Stimulated activated CD4-positive, alpha-beta T cell treated with anti-CD3 and anti-CD28 coated beads, TNF-alpha, amount 100 ng/mL, for 4 hours (primary cell): ENCODE measurements at places on chromosomes 11 and 22.

- no peak for DNase-seq
Measured at GRCh38 chr11:27470826-27471588, 1.6 kb downstream of the LGR4 start.

- no peak for DNase-seq
Measured at GRCh38 chr11:9982796-9983579, 311.0 kb downstream of the SBF2 start.

DNA sequence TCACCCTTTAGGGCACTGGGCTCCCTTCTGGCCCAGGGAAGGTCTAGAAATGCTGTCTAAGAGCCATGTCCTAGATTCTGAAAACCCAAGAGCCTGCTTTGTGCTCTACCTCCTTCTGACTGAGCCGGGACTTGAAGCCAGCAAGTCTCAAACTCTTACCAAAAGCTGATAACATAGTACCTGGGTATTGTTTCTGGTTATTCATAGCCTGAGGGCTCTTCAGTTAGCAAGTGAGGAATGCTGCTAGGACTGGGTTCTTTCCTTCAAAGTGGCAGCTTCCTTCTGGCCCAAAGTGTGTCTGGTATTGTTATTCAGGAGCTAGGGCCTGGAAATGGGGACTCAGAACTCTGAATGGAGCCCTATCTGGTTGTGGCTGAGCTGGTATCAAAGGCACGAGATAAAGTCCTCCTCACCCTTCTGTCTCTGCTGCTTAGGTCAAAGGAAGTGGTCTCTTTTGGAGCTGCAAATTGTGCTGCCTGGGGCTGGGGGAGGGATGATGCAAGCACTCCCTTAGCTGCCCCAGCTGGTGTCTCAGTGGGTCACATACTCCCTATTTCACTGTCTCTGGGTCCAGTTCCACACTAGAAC is 696.0 kb upstream of the CCDC179 start:
- DNase-seq, result no peak

- DNase-seq, result no peak
Measured at GRCh38 chr22:46052331-46052771, 75.4 kb upstream of the WNT7B start.

DNA sequence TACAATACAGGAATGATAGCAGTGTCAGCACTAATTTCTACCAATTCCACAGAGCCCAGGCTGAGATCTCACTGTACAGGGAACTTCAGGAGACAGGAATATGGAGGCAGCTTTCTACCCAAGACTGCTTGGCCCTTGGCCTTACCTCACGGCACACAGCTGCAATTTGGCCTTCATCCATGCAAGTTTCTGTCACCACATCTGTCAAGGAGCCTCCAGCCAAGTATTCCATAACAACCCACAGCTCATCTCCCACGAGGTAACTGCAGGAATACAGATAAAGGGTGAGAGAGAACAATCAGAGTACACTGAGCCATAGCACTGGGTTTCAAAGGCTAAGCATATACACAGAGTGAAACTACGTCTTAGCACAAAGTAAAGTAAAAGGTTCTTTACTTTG is 39.0 kb upstream of the GDPD4 start:
- DNase-seq, result no peak

DNA sequence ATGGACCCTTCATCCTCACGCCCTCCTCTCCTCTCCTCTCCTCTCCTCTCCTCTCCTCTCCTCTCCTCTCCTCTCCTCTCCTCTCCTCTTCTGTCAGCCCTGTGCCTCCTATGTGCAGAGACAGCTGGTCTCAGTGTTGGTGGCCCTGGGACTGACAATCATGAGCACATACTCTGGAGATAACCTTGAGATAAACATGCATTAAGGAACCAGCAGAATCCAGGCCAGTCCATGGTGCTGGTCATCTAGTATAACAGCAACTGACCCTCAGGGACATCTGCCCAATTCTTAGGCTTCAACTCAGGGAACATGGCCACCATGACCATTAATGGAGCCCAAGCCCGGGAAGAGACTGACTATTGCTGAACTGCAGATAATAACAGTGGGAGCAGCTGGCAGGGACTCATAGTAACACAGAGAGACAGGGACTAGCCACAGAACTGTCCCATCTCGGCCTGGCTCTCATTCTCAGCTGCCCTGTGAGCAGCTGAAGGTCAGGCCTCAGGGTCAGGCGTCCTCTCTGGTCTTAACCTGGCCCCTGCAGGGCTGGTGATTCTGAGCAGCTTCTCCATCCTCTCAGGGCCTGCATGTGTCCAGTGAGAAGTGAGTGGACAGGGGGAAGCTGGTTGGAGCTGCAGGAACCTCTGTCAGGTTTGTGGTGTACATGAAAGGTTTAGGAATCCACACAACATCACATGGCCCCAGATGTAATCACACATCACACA is 45.4 kb downstream of the GGTLC2 start:
- DNase-seq, result no peak

- DNase-seq, result peak; percentile 58
Measured at GRCh38 chr11:63999349-64000025, 13.2 kb downstream of the OTUB1 start.

DNA sequence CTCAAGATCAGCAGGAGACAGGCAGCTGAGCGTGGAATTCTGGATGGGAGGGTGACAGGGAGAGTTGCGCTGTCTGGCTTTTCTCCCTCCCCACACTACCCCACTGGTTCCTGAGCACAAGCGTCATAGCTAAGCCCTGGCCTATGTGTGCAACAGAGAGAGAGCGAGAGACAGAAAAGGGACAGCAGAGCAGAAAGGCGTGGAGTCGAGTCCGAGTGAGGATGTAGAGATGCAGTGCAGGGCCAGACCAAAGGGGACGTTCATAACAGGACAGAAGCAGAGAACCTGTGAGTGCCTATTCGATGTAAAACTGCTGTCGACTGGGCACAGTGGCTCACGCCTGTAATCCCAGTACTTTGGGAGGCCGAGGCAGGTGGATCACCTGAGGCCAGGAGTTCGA is 94.0 kb upstream of the TMEM45B start:
- DNase-seq, result no peak

GRCh38 chr11:106785913-106786650 is 232.2 kb downstream of the GUCY1A2 start:
- no peak for DNase-seq

DNA sequence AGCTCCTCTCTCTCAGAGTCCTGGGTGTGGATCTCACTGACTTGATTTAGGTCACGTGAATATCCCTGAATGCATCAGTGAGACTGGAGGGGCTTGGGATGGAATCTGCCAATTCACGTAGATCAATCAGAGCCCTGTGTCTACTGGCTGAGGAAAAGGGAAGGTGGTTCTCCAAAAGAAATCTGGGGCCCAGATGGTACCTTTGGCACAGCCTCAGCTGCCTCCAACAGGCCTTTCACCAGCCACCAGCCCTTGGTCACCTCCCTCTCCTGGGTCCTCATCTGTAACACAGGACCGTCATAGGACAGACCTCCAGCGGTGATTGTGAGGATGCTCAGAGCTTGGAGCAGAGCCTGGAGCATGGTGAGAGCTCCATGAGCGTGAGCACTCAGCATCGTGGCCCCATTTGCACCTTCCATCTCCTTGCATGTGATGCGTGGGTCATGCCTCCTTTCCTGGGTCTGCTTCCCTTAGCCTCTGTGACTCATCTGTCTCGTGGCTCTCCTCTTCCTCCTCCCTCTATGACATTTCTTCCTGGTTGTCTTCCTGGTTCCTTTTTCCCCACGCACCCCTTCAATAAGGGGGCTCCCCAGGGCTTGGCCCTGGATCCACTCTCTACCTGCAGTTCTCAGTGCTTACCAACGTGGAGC is 7.5 kb upstream of the MIEF1 start:
- DNase-seq, result no peak

- DNase-seq, result no peak
Measured at GRCh38 chr11:44877571-44878497, 72.8 kb downstream of the TP53I11 start.

- DNase-seq, result no peak
Measured at GRCh38 chr11:125441648-125442410, 54.2 kb downstream of the FEZ1 start.

DNA sequence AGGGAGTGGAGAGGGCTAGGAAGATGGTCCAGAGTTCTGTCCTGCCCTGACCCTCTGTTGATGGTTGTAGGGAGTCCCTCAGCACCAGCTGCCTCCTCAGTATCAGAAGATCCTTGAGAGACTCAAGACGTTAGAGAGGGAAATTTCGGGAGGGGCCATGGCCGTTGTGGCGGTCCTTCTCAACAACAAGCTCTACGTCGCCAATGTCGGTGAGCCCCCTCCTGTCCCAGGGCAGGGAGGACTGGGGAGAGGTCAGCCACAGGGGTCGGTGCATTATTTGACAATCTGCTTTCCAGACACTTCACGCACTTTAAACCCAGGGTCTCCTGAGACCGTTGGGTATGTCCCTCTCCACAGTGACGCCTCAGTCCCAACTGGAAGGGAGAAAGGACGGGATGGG is 18.1 kb downstream of the TAB1 start:
- DNase-seq, result no peak

- no peak for DNase-seq
Measured at GRCh38 chr11:11170352-11171084, 182.5 kb downstream of the CSNK2A3 start.

- no peak for DNase-seq
Measured at GRCh38 chr11:88175569-88176075, 379 bp upstream of the RAB38 start.
